ENCODE measurements at places on chromosomes 1 and 21.

DNA sequence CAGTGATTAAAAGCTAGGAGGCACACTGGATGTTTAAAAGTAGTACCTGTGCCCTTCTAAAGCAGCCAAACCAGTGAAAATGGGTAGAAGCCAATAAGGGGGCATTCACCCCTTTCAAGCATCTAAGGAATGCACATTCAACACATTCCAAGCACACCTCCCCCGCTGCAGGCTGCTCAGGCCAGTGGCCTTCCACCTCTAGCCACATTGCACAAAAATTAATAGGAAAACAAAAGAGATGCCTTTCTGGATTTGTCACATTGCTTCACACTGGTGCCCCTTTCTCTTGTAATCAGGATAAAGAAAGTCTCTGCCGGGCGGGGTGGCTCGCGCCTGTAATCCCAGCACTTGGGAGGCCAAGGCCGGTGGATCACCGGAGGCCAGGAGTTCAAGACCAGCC lies 834.0 kb downstream of the USP25 start:
- no peak for DNase-seq

- no peak for DNase-seq
Observed at GRCh38 chr1:221945669-221946068, 203.8 kb upstream of the DUSP10 start.

- DNase-seq = no peak
Observed at GRCh38 chr1:186291271-186291670, 83.8 kb downstream of the TPR start.

DNA sequence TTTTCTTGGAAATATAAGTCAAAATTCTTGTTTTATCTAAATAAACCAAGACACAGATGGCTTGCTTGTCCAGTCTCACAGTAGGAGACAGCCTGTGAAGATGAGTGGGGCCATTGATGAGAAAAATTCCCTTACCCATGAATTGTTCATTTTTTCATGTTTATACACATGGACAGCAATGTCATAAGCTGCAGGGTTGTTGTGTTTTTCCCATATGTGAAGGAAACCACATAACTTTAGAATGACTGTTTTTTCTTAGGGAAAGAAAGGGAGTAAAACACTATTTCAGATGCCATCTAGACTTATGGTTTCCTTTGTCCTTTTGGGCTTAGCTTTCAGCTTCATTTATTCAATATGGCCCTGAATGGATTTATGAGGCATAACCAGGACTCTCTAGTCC lies 622.5 kb upstream of the NR5A2 start:
- DNase-seq = no peak

GRCh38 chr1:33261344-33261743 lies 5.1 kb downstream of the ZNF362 start:
- DNase-seq = no peak

- no peak for DNase-seq
Observed at GRCh38 chr1:207857447-207857846, 53.5 kb downstream of the CD34 start.

GRCh38 chr21:45954261-45954660 lies 27.3 kb upstream of the COL6A1 start:
- DNase-seq = no peak

DNA sequence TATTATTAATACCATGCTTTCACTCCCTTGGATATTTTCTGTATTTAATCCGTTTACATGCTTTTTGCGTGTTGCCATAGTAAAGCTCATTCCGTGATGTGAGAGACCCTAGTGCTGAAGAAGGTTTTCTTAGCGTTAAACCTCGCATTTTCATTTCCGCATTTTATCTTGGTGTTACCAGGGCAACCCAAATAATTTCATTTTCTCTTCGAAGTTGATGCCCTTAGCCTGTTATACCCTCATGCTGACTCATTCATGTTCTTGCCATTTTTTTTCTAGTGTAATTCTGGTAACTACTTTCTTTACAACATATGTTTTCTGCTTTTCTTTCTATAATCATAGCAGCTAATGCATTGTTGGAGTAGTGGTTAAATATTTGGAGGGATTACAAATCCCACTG lies 37.2 kb downstream of the LRRC8C start:
- no peak for DNase-seq
